Gastroesophageal sphincter (tissue), 4 donors: ENCODE measurements at places on chromosomes 1 and 21.

DNA sequence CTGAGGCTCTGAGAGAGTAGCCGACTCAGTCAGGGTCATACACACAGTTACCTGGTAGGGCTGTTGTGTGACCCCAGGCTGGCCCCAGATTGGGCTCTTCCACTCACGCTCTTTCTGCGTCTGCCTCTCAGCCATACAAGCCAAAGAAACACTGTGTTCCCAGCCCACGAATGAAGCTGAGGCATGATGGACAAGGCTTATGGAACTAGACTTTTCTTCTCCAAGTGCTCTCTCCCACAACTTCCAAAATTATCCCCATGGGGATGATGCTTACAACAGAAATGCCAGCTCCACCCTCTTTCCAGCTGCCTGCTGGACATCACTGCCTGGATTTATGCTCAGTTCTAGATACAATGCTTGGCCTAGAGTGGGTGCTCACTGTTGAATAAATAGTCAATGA lies 102.8 kb upstream of the JUN start:
- peak; percentile 52 for ATAC-seq

GRCh38 chr1:19427087-19427781 lies 58.1 kb downstream of the CAPZB start:
- ATAC-seq = peak; percentile 73

GRCh38 chr1:85884372-85885035 lies 176.3 kb upstream of the ZNHIT6 start:
- ATAC-seq = no peak

DNA sequence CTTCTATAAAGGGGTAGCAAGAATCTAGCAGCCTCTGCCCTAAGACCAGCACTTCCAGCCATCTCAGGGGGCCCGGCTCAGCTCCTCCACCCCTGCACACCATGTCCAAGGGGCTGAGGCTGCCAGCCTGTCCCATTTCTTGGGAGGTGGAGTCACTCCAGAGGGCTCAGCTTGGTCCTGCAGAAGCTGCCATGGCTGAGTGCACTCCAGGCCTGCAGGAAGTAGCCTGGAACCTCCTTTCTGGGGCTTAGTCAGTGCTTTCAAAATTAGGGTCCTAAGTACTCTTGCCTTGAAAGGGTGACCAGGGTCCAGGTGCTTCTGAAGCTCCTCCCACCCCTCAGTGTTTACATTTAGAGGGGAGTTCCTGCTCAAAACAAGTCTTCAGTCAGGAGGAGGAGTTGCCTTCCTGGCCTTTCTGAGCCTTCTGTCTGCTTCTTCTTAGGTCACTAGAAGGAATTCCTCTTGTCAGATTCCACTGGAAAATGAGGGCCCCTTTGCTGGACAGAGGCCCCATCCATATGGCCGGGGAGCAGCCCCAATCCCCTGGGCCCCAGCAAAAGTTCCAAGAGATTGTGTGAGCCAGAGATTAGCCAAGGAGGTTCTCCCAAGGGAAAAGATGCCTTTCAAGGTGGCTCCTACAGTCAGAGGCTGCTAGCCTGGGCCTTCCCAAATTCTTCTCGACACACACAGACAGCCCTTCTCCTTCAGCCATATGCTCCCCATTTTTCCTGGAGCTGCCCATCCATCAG lies 128.1 kb upstream of the VAMP3 start:
- ATAC-seq = no peak

GRCh38 chr1:229671310-229671709 lies 45.3 kb downstream of the URB2 start:
- no peak for ATAC-seq

DNA sequence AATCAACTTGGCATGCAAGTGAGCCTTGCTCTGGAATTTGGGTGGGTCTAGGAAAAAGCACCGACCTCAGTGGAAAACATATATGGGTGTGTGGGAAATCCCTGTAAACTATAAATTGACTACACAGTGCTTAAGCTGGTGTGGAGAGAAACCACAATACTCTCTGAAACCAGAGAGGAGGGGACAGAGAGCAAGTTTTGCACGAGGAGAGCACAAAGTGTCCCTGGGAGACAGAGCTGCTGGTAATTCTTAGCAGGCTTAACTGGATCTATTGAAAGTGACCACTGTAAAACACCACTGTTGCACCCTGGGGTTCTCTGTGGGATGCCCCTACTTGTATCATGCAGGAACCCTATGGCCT lies 12.8 kb downstream of the KCNJ15 start:
- no peak for ATAC-seq

DNA sequence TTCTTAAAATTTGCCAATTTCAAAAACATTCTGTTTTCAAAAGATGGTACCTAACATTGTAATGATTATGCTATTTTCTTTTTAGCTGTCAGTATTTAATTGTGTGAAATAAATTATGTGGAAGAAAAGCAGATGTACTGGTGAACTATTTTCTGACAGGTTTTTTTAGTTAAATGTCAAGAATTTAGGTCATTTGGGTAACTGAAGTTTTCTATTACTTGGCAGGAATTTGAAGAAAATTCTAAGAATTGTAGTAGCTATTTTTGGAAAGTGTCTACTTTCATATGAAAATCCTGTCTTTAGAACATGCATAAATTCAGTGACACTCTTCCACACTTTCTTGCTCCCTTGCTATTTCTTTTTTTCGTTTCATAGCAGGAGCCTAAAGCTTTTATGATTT lies 28.5 kb upstream of the PTPRC start:
- no peak for ATAC-seq

- ATAC-seq = peak; percentile 69
Observed at GRCh38 chr1:244918421-244919319, 54.3 kb upstream of the HNRNPU start.

- no peak for ATAC-seq
Observed at GRCh38 chr1:159090286-159091179, 14.0 kb upstream of the AIM2 start.

- ATAC-seq = no peak
Observed at GRCh38 chr21:35868005-35868868, 192.1 kb downstream of the SETD4 start.

DNA sequence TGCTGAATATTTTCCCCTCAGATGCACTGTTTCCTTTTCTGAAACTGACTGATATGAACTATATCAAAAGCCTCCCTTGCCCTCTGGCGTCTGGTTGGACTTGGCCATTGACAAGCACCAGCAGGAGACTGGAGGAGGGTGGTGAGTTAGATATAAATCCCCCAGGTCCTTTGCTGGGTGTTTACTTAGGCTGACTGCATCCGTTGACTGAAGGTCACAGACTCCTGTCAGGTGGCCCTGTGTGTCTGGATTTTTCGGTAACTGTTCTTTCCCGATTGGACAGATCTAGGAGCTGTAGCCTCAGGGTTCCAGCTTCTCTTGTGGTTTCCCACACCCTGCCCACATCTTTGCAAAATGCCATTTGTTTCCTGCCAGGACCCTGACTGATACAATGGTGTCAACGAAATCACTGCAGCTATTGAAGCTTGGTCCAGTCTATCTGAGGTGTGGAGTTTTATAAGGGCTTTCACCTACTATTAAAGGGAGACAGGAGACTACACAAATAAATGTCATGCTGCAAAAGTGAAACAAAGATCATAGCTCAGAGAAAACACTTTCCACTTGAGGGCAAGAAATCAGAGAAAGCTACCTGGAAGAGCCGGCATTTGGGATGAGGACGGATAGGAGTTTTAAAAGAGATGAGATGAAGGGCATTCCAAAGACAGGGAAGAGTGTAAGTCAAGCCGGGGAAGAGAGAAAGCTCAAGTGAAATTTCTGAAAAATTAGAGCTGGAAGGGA lies 1.5 kb upstream of the MAGI3 start:
- ATAC-seq = no peak

- ATAC-seq = no peak
Observed at GRCh38 chr1:40773748-40774265, 9.8 kb upstream of the KCNQ4 start.

GRCh38 chr1:81021134-81021533 lies 779.6 kb upstream of the ADGRL2 start:
- ATAC-seq = no peak

GRCh38 chr1:220045356-220046051 lies 801 bp downstream of the EPRS1 start:
- ATAC-seq = no peak

DNA sequence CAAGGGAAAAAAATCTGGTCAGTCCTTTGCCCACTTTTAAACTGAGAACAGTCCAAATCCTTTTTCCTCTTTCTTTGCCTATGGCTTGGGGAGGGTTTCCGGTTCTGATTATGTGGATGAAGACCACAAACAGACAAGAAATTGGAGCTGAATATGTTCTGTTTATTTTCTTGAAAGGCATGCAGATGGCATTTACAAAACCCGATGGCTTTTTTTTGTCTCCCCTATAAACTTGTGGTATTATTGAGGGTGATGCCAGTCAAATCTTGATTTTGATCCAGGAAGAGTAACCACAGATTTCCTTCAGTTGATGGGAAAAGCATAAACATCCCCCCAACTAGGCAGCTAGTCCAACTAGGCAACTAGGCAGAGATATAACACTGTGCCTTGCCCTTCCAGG lies 38.9 kb downstream of the PLPP3 start:
- ATAC-seq = no peak

DNA sequence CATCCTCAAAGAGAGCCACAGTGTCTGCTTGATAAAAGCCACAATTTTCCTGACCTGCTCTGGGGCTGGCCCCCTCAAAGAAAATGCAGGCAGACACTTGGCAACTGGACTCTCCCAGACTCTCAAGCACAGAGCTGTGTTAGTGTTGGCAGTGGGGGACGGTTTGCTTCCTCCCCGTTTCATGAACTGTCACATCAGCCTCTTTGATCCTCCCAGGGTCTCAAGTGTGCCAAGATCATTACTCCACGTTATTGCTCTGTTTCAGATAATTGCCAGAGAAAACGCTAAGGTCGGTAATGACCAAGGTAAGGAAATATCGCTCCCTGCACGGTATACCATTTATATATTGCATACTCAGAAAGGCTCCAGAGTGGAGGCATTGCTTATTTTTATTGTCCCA lies 138.8 kb downstream of the NTMT2 start:
- ATAC-seq = no peak

DNA sequence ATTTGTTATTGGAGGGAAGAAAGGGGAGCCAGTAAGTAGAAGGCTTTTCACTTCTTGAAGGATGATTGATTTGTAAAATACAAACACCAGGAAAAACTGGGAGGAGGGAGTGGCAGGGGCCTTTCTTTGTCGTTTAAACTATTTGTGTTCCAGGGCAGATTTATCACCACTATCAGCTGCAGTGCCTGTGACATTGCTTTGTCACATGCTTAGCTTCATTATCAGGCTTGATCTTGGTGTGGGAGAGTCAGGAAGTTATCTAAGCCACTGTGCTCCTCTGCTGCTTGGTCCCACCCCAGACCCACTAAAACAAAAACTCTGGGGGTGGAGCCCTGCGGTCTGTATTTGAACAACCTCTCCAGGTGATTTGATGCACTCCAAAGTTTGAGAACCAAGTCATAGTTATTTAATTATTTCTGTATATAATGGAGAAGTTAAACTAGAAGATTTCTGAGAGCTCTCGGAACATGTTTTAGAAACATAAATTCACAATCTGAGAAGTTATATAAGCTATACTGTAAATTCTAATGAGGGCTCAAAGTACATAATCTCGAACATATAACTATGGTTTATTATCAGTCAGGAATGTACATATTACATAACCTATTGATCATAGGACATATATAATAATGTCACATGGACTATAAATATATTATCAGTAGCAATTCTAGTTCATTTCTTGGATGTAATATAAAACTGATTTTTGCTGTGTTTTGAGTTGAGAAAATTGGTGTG lies 87.9 kb downstream of the CDC14A start:
- no peak for ATAC-seq

DNA sequence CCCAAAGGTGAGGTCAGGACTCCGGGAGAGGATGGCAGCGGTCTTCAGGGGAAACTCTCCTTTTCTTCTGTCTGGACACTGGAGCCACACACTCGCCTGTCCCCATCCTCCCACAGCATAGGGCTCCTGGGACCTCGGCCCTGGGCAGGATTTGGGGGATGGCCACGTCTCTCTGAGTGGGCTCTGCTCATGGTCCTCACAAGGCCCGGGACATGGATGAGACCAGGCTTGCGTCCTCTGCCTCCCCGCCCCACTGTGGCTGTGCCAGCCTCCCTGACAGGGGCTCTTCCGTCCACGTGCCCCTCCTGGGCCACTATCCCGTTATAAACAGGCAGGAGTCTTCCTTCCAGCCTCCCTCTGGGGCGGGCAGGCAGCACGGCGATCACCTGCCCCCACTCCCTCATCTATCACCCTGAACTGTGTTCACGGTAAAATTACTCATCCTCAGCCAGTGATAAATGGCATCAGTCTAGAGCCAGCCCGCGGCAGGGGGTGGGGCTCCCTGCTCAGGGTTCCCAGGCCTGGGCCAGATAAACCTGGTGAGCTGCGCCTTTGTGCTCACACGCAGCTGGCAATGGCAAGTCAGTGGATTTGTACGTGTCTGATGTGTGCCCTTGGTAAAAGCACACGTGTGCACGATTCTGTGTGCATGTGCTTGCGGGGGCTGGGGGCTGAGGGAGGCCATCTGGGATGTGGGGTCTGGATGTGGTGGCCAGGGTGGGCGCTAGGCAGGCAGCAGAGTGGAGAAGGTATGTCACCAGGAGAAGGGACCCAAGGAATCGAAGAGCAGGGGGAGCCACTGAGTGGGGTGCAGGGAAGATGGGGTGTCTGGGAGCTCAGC lies 12.6 kb upstream of the SAMD11 start:
- no peak for ATAC-seq

- no peak for ATAC-seq
Observed at GRCh38 chr1:172167796-172168596, 252.5 kb upstream of the C1orf105 start.

GRCh38 chr1:60065199-60065598 lies 8.4 kb downstream of the C1orf87 start:
- no peak for ATAC-seq

- no peak for ATAC-seq
Observed at GRCh38 chr1:111205714-111206050, 5.2 kb upstream of the DENND2D start.

DNA sequence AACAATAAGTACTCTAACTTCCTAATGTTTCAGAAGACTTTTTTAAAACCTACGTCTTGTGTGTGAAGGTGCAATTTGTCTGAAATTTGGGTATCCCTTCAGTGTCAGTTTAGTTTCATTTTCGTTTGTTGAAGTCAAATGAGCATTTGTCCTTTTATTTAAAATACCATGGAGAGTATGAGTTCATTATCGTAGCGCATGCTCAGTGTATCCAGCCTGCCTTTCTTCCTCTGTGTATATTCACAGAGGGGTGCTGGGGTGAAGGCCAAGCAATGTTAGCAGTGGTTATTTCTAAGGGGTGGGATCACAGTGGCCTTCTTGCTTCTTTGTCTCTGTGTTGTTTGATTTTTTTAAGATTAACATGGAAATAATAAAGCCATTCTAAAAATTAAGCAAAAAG lies 43.2 kb downstream of the CNN3 start:
- peak; percentile 46 for ATAC-seq

GRCh38 chr1:172704420-172705210 lies 45.7 kb downstream of the FASLG start:
- ATAC-seq = no peak

- ATAC-seq = no peak
Observed at GRCh38 chr1:238960071-238960470, 426.3 kb upstream of the CHRM3 start.

GRCh38 chr1:230068621-230068873 lies 1.5 kb downstream of the GALNT2 start:
- no peak for ATAC-seq

GRCh38 chr1:220690140-220691052 lies at the start of gene C1orf115:
Gene C1orf115 (plus strand): TSS chr1:220690363. CDS start chr1:220690403, 40 bp downstream.
- ATAC-seq = peak; percentile 96
